ENCODE measurements at places on chromosomes 16 and 17. TPM values are rescaled to one million over a fixed set of nuclear protein-coding genes. Genes with fewer than 3 reads are reported as not detected.

Gene SNX20
- total RNA-seq, result 26.6 TPM

Gene PRR35
- total RNA-seq, result not detected

DNA sequence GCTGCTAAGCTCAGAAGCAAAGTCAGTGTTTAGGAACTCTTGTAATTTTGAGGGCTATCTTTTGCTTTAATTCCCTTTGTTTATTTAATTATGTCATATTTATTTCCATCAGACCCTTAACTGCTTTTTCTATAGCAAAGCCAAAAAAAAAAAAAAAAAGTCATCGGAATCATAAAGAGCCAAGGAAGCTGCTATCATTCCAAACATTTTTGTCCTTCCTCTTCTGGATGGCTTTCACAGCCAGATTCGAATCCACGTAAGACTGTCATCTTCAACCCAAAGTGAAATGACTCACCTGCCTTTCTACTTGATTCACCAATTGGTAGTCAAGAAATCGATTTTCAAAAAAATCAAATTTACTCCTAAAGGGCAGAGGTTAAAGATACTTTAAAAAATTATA is 38.4 kb downstream of the WIPI1 start:
- H3K27ac ChIP-seq, result no peak overlapping the region
- no peak overlapping the region for H3K4me3 ChIP-seq
- no peaks in the 10 kb centered on the region for H3K4me1 ChIP-seq
- no peak for DNase-seq
- no peaks in the 10 kb centered on the region for H3K27me3 ChIP-seq
- H3K36me3 ChIP-seq, result peaks cover 6% of the 10 kb centered on the region

DNA sequence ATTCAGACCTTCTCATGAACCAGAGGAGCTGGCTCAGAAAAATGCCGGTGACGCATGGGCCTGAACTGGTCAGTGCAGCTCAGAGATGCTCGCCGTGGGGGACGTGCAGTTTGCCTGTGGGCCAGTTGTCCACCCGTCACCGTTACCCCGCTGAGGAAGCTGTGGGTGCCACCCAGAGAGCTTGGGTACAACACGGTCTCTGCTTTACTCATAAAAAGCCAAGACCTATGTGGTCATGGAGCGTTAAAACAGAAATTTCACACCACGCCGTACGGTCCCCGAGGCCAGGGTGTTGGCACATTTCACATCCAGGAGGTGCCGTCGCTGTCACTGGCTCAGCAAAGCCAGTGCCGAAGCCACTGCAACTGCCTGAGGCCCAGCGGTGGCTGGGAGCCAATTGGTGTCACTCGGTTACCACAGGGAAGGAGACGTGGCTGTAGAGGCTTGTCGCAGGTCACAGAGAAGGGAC is 120.9 kb downstream of the METRNL start:
- no peaks in the 10 kb centered on the region for H3K36me3 ChIP-seq
- H3K4me3 ChIP-seq, result peak overlapping the region; percentile 50
- H3K27ac ChIP-seq, result peak overlapping the region; percentile 88
- H3K27me3 ChIP-seq, result no peaks in the 10 kb centered on the region

Data from CD4-positive, alpha-beta T cell (primary cell).